ENCODE measurements at places on chromosomes 4 and X.

DNA sequence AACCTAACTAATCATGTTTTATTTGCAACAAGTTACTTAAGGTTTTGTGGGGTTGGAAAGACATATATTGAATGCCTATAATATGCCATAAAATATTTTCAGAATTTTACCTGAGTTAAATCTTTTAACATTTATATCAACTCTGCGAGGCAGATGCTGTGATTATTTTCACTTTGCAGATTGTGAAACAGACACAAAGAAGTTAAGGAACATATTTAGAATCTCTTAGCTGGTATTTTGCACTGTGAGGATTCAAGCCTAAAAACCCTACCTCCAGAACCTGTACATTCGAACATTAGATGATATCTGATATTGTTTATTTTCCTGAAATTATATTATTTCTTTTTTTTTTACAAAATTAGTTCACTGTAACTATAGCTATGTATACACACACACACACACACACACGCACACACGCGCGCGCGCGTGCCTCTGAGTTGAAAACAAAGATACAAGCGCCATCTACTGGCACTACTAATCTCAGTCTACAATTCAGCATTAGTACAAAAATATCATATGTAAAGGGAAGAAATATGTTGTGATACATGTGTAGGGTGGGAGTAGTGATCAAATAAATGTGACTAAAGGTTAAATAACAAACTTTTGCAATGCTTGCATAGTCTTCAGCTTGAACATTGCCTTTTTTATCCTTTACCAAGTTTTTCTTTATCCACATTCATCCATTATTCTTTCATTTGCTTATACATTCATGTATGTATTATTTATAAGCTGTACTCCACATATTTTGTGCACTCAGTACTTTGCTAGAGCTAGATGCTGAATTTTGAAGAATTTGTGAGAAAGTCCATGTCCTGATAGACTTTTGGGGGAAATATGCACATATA is 61.5 kb downstream of the ANXA10 start:
- DNase-seq: peak; percentile 13

- no peak for DNase-seq
Measured at GRCh38 chr4:139908636-139909437, 243.2 kb downstream of the MGST2 start.

DNA sequence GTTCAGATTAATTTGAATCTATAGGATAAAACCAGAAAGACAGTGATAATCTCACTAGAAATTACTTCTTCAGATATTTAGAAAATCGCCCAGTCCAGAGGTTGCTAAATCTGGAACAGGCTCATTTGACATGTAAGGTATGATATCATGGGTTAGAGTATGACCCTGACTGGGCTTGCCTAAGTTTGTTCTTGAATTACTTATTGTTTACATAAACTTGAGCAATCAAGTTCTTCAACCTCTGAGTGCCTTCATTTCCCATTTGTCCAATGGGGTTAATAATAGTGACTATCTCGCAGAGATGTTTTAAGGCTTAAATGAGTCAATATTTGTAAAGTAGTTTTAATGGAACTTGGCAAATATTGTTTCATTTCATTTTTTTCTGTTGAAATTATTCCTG is 1947.6 kb upstream of the IGFBP7 start:
- no peak for DNase-seq

DNA sequence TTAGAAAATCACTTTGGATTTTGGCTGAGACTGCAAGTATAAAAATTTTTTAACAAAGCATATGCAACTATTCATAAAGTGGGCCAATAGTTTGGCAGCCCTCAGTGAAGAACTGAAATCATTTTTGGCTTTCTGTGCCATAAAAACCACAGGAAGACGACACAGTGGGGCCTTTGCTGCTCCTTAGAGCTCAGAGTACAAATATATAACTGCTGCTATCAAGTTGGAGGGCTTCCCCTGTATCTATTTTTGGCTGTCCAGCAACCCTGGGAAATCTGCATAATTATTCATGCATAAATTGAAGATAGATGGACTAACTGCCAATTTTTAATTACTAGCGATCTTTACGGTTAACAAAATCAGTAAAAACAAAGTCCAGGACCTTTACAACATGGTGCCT is 51.5 kb upstream of the FTHL17 start:
- DNase-seq: no peak

DNA sequence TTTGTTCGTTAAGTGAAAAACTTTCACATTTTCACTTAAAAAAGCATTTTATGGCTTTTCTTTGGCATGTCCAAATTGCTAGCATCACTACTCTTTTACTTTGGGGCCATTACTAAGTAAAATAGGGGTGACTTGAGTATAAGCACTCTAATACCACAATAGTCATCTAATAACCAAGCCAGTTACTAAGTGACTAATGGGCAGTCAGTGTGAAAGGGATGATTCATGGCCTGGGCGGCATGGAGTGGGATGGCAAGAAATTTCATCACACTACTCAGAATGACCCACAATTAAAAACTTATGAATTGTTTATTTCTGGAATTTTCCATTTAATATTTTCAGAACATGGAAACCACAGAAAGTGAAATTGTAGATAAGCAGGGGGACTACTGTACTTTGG is 60.9 kb downstream of the BMP15 start:
- DNase-seq: no peak

- DNase-seq: no peak
Measured at GRCh38 chrX:19852014-19853005, 35.1 kb downstream of the SH3KBP1 start.

DNA sequence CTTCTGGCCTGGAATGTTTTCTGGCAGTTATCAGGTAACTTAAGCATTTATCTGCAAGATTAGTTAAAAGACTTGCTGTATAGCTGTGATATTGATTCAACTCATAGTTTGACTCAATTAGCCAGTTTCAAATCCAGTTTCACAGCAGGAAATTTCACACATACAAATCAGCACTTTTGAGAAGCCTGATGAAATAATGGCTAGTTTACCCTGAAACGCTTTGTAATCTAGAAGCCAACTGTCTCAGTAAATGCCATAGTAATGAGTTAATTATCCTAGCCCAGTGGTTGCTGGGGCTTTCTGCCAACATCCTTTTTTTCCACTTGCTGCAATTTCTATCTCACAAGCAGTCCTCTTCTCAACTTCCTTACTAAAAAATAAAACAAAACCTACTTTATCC is 53.1 kb downstream of the ARHGEF38 start:
- no peak for DNase-seq

Measured in esophagus squamous epithelium (tissue), 5 donors.